ENCODE measurements at places on chromosomes 11 and 22.

DNA sequence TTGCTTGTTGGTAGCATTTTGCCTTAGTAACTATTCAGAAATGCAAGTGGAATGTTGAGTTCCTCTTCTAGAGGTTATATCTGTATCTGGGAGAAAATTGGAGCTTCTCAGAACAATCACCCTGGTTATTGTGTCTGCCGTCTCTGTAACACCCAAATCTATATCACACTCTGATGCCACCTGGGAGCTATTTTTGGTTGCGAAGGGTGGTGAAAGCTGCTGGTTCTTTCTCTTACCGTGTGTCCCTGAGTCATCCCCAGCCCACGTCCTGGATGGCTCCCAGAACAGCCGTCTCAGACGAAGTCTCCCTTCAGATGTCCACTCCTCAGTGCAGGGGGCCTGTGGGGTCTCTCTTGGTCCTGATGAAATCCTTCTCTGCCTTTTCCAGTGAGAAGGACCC is 83.5 kb downstream of the C22orf31 start:
- no peak for DNase-seq

DNA sequence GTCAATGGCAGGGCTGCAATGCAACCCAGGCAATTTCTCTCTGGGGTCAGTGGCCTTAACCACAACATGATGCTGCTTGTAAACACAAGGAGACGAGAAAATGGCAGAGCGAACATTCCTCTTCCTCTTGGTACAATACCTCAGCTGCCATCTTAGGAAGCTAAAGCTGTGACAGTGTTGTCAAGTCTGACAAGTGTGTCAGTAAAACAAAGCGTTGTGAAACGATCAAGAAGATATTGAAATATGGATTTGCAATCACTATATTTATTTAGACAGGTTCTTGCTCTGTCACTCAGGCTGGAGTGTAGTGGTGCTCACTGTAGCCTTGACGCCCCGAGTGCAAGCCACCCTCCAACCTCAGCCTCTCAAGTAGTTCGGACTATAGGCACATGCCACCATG is 14.5 kb upstream of the USP47 start:
- no peak for DNase-seq

GRCh38 chr11:73233211-73233610 is 15.1 kb downstream of the P2RY2 start:
- no peak for DNase-seq

- peak; percentile 17 for DNase-seq
These were observed 846.4 kb downstream of the DLG2 start for GRCh38 chr11:84780689-84781293.

- no peak for DNase-seq
These were observed 40.6 kb downstream of the ADAMTS15 start for GRCh38 chr11:130488848-130489584.

DNA sequence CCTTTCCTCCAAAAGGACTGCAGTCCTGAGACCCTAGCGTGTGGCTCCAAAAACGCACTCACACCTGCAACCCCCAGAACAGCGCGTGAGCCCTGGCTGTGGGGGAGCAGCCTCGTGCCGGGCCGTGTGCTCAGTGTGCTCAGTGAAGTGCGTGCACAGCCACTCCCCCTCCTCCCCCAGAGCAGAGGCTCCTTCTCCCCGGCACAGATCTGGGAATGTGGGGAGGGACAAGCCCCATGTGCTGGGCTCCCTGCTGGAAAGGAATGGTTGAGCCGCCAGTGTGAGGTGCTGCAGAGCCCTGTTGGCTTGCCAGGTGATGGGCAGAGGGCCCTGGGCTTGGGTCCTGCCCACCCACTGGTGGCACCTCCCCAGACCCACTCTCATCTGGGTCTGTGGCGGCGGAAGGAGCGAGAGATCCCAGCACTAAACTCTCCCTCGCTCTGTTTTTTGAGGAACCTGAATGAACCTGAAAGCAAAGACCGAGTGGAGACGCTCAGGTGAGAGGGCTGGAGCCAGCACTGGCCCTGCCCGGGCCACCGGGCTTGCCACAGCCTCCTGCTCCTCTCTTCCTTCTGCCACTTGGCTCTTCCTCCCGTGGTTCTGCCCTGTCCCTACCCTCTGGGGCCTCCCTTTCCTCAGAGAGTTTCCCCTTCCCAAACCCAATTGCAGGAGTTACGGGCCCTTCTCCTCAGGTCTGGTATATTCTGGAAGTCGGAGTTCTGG is 9.0 kb downstream of the RCOR2 start:
- DNase-seq, result no peak

DNA sequence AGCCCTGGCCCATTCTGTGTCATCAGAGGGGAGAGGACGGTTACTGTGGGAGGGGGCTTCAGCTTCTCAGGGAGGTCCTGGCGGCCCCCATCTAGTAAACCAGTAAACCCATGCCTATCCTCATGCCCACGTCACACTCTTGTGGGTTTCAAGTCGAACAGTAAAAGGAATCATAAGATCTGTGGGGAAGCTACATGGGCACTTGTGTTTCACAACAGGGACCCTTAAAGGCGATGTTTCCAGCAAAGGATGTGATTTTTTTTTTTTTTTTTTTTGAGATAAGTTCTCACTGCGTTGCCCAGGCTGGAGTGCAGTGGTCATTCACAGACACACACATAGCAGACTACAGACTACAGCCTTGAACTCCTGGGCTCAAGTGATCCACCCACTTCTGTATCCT is 9.2 kb upstream of the PARVG start:
- DNase-seq, result no peak

DNA sequence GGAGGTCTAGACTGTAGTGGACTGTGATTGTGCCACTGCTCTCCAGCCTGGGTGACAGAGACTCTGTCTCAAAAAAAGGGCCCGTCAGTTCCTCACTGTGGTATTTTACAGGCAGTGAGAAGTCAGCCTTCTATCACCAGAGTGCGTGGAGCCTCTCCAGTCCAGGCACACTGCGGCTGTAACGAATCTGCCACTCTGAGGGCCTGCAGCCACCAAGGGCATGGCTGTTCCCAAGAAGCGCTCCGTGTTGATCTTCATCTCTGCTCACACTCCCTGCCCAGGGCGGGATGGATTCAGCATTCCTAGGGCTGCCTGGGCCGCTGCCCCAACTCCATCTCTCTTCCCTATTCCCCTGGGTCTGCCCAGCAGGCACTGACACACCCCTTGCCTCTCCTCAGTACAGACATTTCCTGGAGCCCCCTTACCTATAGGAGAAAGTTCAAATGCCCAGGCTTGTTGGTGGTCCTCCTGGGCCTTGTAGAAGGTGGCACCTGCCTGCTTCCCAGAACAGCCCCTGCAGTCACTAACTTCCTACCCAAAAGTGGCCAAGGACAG is 148.4 kb downstream of the CACNA1I start:
- DNase-seq, result no peak

- DNase-seq, result no peak
These were observed 669 bp upstream of the GAL3ST1 start for GRCh38 chr22:30574997-30575671.

- DNase-seq, result no peak
These were observed 731 bp downstream of the GSTP1 start for GRCh38 chr11:67584205-67584880.

Data from NCI-H460 (cell line).